Epithelial cell of proximal tubule (primary cell): ENCODE measurements at places on chromosomes 5 and 9. TPM values are rescaled to one million over a fixed set of nuclear protein-coding genes. Genes with fewer than 3 reads are reported as not detected.

- DNase-seq: no peak
Measured at GRCh38 chr5:180669661-180670060, 20.3 kb upstream of the FLT4 start.

Gene PIP5KL1
- total RNA-seq: 0.87 and 6.9 TPM in 2 replicates

GRCh38 chr9:71778085-71778484, 9.8 kb upstream of the CEMIP2 start:
- DNase-seq: no peak

DNA sequence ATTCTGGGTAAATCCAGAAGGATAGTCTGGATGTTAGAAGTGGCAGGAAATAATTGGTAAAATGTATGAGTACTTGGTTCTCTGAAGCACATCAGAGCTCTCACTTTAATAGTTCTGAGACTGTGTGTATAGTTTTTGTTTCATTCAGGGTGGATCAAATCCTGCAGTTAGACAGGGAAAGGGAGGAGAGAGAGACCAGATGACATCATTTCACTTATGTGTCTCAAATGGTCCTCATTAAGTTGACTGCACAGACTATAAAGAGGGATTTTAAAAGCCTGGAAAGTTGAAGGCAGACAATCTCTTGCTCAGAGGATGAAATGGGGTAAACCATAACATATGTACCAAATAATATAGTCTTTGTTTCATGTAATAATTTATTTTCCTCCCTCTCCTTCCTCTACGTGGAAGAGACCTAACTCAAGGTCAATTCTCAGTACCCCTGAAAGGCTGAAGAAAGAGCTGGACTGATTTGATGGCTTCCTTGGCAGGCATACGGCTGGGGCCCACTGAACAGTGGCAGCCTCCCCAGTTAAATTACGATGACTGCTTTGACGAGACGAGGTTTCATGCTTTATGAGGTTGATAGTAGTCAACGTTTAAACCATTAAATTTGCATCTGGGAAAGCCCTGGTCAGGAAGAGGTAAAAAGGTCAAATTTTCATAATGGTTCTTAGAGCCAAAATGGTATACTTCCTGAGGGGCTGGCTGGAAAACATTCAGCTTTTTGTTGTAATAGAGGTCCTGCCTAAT, 395.1 kb upstream of the RPS23 start:
- DNase-seq: no peak

Gene FRRS1L
- total RNA-seq: 0.14 and 0.69 TPM in 2 replicates

GRCh38 chr5:75482482-75482881, 28.9 kb downstream of the CERT1 start:
- DNase-seq: no peak

Gene EXD3
- total RNA-seq: 4.1 and 29.2 TPM in 2 replicates

DNA sequence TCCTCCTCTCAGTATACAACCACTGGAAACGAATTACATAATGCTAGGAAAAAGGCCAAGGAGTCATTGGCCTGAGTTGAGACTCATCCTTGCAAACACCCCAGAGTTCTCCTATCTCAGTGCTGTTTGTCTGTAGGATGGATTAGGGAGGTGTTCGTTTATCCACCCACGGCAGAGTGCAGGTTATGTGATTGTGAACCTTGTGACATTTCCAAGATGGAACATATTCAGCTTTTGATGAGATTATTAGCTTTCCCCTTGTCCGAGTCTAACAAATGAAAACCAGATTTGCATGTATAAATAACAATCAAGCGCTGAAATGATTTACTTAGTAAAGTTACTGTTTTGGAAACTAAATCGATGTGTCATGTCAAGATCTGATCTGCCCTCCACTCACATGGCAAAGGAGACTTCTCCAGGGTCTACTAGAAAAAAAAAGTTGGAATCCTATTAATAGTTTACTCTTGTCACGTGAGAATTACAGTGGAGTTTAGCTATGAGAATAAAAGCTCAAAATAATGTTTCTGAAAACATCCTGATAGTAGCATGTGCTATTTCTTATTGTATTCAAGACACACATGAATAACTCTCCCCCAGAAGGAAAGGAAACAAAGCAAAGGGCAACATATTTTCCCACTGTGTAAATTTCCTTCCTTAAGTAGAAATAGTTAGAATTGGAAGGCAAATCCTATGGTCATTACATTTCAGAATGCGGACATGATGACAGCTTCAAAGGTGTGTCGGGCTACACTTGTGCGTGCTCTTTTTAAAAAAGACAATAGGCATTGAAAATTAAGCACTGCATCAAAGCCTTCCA, 600.4 kb downstream of the EBF1 start:
- DNase-seq: no peak

Gene IFNK
- total RNA-seq: not detected in 2 replicates

- no peak for DNase-seq
Measured at GRCh38 chr5:55866485-55866884, 15.3 kb downstream of the IL31RA start.

GRCh38 chr9:27600256-27600655, 27.0 kb upstream of the C9orf72 start:
- DNase-seq: no peak

Gene PTGES
- total RNA-seq: 15.3 and 33.6 TPM in 2 replicates

Gene CEP120
- total RNA-seq: 13.7 and 14.4 TPM in 2 replicates

Gene CCL28
- 2.1 and 6.2 TPM in 2 replicates for total RNA-seq

- DNase-seq: no peak
Measured at GRCh38 chr5:37247036-37247435, 2.1 kb downstream of the CPLANE1 start.

DNA sequence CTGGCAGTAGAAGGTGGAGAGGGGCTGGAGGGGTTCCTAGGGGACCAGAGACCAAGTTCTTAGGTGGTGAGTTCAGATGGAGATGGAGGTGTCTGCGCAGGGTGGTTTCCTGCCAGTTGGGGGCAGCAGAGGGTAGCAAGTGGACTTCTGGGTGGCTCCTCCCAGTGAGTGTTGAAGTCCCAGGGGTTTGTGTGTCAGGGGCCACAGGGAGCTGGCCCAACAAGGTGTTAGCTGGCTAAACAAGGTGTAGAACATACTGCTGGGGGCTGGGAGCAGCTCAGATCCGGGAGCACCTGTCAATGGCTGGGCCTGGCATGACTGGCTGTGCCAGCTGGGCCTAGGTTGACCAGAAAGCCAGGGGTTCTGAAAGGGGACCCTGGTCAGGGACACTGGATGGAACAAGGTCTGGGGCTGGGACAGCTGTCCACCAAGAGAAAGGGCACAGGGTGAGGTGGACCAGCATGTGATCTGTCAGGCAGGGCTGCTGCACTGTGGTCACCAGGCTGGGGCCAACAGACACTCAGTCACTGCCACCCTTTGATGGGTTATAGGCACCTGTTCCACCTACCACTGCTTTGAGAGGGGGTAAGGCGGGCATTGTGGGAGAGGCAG, 35.6 kb downstream of the DAB2IP start:
- DNase-seq: no peak

- DNase-seq: no peak
Measured at GRCh38 chr9:79189511-79189924, 382.2 kb upstream of the TLE4 start.

DNA sequence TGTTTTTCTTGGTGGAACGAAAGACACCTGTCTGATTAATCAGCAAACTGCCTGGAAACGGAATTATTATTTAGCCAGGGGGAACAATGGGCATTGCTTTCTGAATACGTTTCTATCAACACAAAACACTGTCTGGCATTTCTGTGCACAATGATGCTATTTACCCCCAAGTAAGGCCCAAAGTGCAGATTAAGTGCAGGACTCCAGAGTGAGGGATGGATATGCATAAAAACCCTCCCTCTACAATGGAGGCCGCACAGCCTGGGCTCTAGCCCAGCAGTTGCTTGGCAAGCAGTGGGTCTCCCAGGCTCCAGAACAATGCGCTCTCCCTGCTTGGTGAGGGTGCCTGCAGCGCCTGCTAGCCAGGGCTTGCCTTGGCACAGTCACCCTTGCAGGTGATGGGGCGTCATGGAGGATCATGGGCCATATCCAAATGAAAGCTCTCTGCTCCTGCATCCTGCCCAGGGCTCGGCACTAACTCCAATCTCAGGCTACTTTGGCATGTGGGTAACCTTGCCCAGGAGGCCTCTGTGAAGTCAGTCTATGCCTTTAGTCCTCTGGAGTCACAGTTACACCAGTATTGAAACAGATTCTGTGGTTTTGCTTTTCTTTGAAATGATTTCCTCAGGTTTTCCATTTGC, 11.5 kb upstream of the SPATA24 start:
- DNase-seq: no peak

- no peak for DNase-seq
Measured at GRCh38 chr5:173538654-173539053, 77.8 kb downstream of the BOD1 start.

DNA sequence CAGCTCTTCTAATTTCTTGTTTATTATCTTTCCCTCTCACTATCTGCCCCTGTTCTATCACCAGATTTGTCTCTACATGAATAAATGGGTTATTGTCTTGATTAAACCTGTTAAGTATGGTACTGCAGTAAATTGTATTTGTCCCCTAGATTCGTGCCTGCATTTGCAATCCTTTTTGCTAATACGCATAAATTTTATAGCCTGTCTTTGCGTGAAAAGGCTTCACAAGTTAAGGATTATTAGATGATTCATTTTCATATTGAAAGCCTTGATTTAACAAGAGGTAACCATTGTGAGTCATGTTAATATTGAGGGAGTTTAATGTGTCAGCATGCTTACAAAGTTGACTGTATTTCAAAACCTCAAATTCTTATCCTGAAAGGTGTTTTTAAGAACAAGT, 204.6 kb downstream of the PCSK1 start:
- no peak for DNase-seq

- DNase-seq: no peak
Measured at GRCh38 chr5:76283670-76284069, 119.4 kb upstream of the IQGAP2 start.

- no peak for DNase-seq
Measured at GRCh38 chr5:36240779-36241630, 720 bp downstream of the NADK2 start.

DNA sequence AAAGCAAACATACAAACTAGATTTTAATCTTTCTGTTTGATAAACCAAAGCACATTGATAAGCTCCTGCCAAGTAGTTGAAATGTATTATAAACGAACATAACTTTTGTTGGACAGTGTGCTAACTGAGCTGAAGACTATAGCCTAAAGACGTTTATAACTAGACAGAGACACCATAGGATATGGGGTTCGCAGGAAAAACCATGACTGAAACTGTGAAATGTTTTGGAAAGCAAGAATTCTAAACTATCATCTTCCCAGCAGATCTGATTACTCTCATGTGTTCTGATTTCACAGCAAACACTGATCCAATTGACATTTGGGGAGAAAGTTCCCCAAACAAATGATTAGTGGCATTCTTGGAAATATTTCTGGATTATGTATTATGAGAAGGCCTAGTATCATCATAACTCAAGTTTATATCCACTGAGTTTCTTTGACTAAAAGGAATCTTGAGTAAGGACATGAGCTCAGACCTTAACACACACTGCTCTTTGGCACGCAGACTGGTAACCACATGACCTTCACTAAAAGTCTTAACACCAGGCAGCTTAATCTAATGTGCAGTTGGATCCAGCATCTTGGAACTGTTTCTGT, 375.2 kb downstream of the ZNF608 start:
- DNase-seq: no peak

DNA sequence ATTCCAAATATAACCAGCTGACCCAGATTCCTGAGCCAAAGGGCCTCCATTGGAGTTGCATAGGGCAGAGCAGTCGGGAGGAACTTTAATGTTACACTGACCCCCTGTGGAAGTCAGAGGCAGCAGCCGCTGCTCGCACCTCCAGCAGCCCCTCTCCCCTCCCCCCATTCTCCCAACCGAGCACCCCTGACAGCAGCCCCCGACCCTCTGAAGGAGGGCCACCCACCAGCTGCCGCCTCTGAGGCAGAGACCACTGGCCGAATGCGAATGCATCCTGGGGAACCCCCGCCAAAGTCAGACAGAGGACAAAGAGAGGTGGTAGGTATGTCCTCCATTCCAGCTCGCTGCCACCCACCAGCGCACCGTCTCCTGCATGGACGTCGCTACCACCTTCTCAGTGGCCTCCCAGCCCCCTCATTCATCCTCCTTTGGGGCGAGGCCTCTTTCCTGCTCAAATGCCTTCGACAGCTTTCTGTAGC, 231.0 kb downstream of the CDK5RAP2 start:
- no peak for DNase-seq

DNA sequence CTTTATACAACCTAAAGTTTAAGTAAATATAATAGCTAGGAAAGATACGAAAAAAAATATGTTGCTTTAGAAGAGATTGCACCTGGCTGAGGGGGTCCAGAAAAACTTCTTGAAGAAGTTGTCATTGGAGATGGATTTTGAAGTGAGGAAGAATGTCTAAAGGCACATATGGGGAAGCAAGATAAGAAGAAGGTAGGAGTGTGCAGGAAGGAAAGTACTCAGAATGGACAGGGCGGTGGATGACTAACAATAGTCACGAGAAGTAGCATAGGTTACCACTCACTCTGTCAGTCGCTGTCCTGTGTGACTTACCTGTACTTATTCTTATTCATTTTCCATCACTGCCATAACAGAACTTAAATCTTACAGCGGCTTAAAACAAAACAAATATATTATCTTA, 251.6 kb downstream of the GRIA1 start:
- DNase-seq: no peak

- DNase-seq: no peak
Measured at GRCh38 chr5:144820278-144820677, 649.6 kb downstream of the KCTD16 start.

Gene IFNA13
- not detected in 2 replicates for total RNA-seq

DNA sequence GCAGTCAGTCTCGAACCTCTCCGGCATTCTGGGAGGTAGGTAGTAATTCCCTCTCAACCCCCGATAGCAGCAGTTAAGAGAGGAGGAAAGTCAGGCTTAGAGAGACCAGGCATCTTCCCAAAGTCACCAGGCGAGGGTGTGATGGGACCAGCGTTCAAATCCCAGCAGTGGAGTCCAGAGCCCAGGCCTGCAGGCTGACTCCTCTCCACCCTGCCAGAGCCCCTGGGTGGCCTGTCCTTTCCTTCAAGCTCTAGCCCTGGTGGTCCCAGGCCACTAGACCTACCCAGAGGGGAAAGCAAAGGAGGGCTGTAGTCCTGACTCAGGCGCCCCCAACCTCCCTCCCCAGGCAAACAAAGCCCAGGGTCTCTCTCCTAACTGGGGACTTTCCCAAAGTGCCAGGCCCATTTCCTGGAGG, 4.2 kb upstream of the NR5A1 start:
- DNase-seq: no peak

DNA sequence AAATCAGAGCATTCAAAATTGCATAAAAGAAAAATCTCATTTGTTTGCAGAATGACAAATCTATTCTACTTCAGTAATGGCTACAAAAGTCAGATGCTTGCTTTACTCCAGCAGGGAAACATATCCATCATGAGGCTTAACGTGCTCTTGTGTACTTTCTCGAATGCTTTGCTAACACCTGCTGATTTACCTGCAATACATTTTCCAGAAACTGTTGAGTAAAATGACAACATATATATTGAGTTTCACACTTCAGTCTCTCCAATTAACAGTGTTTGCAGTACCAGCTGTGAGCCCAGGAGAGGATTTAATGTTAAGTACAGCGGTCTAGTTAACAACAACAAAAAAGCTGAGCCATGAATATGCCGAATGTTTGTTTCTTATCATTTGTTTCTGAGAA, 391.5 kb upstream of the SMC2 start:
- DNase-seq: no peak
